ENCODE measurements at places on chromosomes 13 and 19.

DNA sequence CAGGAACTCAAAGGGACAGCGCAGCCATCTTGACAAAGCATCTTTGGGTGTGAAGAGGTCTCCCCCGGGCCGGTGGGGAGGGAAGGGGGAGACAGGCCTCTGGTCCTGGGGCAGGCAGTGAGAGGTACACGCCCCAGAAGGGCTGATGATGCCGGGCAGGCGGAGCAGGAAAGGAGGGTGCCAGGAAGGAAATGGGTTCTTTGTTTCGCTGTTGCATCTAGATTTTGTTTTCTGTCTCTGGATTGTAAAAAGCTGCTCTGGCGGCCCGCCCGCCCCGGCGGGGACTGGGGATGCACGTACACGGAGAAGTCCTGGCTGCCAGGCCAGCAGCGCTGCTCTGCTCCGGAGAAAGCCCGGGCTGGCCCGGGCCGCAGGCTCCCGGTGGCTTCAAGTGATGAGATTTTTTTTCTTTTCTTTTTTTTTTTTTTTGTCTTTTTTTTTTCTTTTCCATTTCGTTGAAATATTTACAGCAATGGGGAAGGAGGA is 13.2 kb upstream of the ASF1B start:
- peak; percentile 44 for DNase-seq

GRCh38 chr13:73293913-73294523 is 235.2 kb downstream of the KLF5 start:
- no peak for DNase-seq

- no peak for DNase-seq
These were observed 1.5 kb downstream of the ILF3 start for GRCh38 chr19:10655457-10656312.

- DNase-seq = no peak
These were observed 23.1 kb downstream of the TBC1D4 start for GRCh38 chr13:75458696-75459422.

DNA sequence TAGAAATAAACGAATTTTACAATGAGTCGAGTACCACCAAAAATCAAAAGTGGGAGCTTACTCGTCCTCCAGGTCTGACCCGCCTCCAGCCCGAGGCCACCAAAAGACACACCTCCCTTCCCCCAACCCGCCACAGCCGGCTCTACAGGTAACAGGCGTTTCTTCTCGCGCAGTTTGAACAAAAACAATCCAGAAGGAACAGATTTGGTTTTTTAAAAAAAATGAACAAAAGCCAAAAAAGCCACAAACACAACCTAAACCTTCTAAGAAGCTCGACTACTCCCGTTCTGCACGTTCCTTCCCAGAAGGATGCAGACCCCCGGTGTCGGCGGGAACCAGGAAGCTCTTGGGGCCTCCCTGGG is 671 bp downstream of the ZDHHC20 start:
- DNase-seq = peak; percentile 52

GRCh38 chr19:6811378-6811777 is 38.9 kb downstream of the VAV1 start:
- DNase-seq = no peak

All from activated naive CD4-positive, alpha-beta T cell treated with anti-CD3 and anti-CD28 coated beads, Interleukin-2, amount 50 U/mL, for 16 hours (primary cell).